ENCODE measurements at places on chromosomes 4 and X.

DNA sequence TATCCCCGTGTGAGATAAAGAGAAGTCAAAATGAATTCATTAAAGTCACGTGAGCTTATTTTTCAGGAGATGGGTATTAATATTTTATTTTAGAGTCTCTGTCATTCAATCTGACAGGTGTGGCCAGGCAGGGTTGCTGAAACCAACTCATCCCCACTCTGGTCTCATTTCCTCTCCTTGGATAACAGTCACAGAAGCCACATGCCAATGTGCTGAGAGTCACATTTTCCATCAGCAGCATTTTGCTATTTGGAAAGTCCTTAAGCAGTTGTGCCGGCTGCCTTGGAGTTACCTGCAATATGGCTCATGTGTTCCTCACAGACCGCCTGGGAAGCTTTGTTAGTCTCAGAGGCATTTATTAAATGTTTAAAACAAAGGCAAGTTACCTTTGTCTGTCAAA, 302.3 kb downstream of the DCHS2 start:
- no peak for DNase-seq

GRCh38 chrX:44261286-44261685, 82.2 kb downstream of the EFHC2 start:
- no peak for DNase-seq

DNA sequence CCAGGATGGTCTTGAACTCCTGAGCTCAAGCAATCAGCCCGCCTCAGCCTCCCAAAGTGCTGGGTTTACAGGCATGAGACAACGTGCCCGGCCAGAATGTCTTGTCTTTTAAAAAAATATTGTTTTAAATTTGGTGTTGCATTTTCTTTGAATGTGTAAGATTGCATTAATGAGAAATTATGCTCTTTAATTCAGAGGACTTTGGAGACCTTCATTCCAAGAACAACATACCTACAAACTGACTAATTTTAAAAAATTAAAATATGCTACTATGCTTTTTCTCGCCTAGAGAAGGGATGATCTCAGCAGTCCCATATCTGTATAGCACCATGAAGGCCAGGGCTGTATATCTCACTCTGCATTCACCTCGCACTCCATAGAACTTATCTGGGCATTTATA, 204.3 kb upstream of the SLC7A11 start:
- no peak for DNase-seq

DNA sequence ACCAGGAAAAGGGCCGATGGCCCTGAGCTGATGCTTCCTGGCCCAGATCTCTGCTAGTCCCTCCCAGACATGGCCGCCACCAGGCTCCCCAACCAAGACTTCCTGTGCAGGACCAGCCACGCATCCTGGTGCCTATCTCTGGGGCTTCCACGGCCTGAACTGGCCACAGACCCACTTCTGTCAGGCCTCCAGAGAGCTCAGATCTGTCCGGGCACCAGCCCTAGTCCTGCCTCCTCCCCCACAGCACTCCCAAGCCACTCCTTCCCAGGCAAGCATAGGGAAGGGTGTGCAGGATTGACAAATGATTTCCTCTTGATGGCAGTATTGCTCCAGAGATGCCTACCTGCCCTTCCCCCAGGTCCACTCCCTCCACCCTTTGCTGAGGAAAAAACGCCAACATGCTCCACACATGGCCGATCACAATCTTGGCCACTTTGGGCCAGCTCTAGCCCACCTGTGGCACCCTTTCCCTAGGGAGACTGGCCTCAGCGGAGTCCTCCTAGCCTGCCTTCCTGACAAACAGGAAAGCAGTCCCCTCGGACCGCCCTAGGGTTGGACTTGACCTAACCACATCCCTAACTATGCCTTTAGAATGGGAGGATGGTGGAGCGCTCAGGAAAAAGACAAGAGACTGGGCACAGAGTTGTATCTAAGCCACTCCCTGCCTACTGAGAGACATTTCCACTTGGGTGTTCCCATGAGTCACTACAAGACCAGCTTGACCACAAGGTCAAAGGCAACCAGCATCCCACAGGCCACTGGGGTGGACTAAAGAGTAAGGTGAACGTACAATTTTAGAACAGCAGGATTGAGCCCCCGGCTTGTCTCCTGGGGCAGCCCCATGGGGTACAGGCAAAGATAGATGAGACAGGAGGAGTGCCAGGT, 277.5 kb upstream of the AGTR2 start:
- peak; percentile 82 for DNase-seq

GRCh38 chr4:108804648-108805273, 41.9 kb upstream of the ETNPPL start:
- no peak for DNase-seq

DNA sequence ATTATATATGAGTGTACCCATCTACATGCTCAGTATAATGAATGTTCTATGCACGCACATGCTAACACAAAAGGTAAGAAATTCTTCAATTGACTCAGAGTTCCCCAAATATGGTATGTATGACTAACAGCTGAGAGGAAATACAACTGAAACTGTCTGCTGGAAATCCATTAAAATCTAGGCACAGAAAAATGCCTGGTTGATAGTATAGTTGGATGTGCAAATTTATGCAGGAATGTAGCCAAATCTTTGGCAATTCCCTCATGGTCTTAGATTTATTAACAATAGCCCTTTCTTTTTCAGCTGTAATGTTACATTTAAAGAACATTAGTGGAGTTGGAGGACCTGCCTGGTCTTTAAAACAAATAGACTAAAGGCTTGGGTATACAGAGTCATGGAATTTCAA, 5.5 kb downstream of the CAMK2D start:
- DNase-seq, result peak; percentile 57

GRCh38 chr4:27084685-27085361, 224.2 kb downstream of the STIM2 start:
- DNase-seq, result peak; percentile 44

GRCh38 chr4:26763648-26764047, 97.0 kb upstream of the STIM2 start:
- no peak for DNase-seq

GRCh38 chr4:185346975-185347601, 48.6 kb downstream of the LRP2BP start:
- DNase-seq, result no peak

DNA sequence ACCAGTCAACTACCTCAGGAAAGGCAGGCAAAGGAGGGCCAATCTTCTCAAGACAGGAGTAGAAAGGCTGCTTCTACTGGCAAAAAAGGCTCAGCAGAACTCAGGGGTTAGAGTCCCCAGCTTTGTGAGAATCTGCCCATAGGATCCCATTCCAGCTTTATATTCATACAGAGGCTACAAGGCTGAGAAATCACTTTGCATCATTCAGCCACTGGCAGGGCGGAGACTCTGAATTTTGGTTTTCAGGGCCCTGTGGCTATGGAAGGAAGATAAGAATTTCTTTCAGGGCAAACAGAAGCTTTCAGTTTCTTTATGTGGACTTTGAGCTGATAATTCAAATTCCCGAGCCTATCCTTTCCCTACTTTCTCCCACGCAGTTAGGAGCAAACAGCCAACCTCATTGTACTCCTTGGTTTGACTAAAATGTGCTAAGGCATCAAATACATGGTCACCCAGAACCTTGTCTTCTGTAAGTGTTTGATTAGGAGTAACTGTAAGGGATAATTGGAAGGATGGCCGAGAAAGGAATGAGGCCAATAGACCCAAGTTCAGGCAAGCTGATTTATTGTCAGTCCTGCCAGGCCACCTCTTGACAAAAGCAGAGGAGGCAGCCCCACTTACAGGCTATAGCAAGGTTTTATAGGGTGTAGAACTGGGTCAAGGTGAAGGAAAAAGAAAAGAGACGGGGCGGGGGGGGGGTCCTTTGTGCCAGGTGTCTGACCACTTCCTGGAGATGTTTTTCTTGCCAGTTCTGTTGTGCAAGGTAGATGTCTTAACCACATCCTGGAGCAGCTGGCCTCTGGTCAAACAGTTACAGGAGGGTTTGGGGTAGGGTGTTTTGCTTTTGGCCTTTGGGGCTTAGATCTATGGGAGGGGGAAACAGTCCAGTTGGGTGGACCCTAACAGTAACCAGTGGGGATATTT, 165.3 kb upstream of the PPP1R2C start:
- no peak for DNase-seq

- no peak for DNase-seq
Measured at GRCh38 chr4:1973218-1973617, 35.6 kb downstream of the NELFA start.

- DNase-seq, result no peak
Measured at GRCh38 chr4:137558951-137559350, 26.7 kb upstream of the PCDH18 start.

DNA sequence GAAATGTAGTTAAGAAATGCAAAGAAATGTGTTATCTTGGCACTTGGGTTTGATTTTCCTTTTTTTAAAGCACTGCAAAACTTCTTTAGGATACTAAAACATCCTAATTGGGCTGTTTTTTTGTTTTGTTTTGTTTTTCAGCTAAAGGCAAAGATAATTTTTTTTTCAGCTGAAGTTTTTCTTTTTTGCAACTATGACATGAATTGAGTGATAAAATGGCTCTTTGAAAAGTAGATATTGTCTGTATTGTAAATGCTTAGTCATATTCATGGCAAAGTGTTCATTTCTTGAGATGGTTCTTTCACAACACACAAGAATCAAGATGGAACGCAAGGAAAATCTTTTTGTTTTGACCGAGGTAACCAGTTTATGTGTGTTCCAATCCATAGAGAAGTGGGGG, 35.1 kb downstream of the KLF3 start:
- DNase-seq, result no peak

DNA sequence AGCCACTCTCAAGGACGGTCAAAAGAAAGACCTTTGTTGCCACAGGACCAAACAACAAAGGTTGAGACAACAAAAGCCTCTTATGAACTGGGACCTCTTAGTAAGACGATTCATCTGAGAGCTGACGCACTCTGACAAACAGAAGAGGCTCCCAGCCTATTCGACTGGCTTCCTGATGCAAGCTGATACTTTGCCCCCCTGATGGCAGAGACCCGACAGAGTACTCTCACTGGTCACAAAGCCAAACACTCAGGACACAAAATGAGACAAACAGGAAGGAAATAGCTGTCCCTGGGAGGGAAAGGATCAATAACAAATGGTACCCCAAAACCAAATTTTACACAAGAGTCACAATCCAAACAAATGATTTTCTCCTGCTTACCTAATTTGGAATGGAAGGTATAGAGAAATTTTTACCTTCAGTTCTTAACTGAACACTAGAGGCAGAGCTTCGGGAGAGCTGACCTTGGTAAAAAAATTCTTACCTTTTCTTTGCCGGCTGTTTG, 75.2 kb upstream of the PLAC8 start:
- no peak for DNase-seq

DNA sequence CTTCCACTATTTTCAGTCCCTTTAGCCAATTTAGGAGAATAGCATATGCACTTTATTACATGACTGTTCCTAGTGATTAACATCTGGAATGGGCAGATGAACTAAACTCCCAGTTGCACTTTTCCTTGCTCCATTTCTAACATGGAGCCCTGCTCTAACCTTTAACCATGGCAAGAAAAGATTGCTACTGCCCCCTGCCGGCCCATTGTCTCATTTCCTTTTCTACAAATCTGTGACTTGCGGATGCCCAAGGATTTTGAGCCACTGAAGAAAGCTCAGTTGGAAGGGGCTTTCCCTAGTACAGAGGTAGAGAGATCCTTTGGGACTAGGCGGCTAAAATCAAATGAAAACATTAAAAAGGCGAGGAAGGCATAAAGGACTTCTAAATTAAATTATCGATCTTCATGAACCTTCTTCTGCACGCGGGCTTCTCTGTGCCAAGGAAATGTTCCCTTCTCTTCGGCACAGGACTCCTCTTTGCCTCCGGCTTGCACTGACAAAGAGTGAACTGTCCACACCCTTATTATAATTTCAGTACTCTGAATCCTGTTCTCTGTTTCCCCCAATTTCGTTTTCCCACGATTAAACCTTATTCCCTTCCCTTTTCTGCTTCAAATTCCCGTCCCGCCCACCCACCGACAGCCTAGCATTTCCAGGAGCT, 577 bp upstream of the GLRA2 start:
- DNase-seq, result peak; percentile 83

DNA sequence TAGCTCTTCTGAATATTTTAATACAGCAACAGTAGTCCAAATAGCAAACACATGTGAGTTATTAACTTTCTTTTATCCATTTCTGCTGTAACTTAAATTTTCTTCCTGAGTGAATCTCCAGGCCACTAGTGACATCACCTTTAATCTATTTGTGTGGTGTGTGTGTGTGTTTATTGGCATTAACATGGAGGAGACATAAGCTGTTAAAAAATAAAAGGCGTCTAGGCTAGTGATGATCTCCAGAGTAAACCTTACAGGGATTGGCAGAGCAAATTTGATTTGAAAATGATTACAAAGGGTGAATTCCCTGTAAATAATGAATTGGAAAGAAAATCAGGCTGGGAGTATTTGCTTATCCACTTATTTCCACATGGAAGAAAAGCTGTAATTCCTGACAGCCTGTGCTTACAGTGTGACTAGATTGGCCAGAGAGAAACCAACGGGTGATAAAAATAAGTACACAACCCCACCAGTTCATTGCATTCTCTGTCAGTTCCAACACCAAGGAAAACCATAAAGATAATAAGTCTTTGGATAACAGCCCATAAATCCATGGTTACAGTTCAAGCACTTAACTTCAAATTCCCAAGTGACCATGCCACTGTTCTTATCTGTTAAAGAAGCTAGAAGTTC, 186.1 kb downstream of the ENOX2 start:
- no peak for DNase-seq

GRCh38 chr4:8394061-8394519, 46.4 kb downstream of the ACOX3 start:
- no peak for DNase-seq

DNA sequence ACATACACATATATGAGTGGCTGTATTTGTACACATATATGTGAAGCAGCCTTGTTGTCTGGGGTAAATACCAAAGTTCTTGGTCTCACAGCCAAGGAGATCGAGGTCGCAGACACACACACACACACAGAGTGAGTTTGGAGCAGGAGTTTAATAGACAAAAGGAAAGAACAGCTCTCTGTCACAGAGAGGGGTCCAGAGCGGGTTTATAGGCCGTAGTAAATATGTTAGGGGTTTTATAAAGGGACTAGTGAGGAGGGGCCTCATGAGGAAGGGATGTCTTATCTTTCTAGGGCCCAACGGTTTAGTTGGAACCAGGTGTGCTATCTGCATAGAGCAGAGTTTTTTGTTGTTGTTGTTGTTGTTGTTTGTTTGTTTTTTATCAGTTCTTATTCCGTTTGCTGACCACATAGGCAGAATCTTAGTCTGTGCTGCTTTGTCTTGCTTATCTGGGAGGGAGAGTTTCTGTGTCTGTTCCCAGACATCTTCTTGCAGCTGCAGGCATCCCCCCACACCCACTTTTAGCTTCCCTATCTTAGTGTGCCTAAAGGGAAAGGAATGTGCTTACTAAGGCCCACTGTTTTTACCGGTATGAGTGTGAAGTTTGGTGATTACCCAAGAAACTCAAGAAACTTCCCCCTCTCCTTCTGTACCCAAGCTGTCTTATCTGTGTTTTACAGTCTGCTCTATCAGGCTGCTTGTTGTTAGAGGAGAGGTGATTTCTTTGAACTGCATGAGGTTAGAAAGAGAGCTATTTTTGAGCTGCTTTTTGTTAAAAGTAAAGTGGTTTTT, 91.9 kb downstream of the TENT5D start:
- DNase-seq, result no peak

DNA sequence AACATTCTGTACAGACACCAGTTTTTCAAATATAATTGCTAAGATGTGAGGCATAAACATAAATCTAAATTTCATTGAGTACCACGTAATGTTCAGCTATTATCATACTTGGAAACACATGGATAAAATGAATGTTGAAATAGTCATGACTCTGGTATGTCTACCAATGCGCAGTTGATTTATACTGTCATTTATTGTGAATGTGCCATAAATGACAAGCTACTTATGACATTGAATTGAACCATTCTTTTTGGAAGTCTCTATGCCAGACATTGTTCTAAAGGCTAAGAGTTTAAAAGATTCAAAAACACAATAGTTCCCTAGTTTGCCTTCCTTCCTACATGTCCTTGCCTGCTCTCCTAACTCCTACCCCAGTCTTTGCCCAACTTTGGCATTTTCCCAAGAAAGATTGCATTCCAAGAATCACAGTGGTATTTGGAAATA, 96.6 kb upstream of the DMD start:
- DNase-seq, result no peak
